ENCODE measurements at places on chromosomes 3 and 15.

DNA sequence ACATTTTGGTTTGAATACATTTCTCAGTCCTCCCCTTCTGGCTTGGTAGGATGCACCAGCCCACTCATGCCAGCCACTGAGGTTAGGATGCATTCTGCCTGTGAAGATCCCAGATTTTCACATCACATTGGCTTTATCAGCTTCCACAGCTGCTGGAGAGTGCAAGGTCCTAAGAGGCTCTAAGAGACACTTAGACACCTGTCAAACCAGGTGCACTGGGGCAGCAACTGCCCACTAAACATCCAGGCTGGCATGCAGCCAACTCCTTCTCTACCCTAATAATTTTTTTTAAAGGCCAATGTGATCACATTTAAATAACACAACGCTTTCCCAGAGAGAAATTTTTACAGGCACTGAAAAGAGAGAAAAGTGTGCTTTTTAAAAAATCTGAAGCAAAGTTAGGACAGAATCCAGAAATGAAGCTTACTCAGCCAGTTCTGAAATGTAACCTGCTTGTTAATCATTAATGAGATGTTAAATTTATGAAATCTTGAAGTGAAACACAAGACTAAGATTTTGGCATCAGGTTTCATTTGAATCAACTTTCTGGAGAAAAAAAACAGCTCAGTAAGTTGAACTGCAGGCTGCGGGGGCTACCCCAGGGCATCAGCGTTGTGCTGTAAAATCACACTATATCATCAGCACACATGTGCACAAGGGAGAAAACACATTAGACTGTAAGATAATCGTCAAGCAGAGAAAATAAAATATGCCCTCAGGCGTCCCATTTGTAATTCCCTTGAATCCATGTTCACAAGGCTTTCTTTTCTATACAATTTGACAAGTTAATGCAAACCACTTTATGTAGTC, 312.9 kb downstream of the ZBBX start:
- no peak for DNase-seq

DNA sequence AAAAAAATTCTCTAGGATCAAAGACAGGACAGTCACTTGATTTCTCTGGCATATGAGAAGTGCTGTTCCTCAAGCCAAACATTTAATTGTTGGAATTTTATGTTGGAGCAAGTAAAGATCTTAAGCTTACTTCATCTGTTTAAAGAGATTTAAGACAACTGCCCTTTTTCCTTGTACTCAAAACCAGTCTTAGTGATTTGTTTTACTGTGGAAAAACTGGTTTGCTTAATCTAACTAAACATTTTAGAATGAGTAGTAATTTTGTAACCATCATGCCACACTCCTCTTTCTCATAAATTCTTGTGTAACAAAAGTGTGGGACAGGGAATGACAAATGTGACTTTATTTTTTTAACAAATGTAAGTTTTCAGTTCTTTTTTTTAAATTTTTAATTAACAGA, 18.4 kb downstream of the PRKCI start:
- no peak for DNase-seq

DNA sequence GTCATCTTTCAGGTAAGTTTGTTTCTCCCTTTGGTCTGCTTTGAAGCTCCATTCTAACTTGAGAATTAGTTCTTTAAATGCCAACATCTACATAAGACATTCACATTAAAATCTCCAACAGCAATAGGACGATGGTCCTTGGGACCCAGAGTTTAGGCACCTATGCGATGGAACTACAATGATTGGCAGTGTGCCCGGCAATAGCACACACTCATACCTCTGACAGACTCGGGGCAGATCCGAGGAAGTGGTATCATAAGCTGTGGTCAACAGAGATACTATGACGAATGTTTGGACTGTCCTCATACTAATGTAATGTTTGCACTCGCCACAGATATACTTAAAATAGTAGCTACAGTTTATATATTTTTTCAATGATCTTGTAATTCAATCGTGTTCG, 34.2 kb upstream of the NR2F2 start:
- no peak for DNase-seq

- DNase-seq = no peak
These were observed 105.5 kb upstream of the WNT5A start for GRCh38 chr3:55592572-55592971.

DNA sequence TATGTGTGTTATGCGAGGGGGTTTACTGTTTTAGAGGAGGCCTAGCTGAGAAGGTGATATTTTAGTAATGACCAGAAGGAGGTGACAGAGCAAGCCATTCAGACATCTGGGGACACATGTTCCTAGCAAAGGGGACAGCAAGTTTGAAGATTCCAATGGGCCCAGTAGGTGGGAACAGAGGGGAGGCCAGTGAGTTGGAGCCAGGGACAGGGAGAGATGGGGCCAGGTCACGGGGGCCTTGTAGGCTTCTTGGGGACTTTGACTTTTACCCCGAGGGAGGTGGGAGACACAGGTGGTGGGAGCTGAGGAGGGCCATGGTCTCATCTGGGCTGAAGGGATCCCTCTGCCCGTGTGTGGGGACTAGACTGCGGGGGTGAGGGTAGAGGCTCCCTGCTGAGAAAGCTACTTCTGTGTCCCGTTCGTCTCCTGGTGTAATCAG, 72.5 kb downstream of the MGLL start:
- no peak for DNase-seq

DNA sequence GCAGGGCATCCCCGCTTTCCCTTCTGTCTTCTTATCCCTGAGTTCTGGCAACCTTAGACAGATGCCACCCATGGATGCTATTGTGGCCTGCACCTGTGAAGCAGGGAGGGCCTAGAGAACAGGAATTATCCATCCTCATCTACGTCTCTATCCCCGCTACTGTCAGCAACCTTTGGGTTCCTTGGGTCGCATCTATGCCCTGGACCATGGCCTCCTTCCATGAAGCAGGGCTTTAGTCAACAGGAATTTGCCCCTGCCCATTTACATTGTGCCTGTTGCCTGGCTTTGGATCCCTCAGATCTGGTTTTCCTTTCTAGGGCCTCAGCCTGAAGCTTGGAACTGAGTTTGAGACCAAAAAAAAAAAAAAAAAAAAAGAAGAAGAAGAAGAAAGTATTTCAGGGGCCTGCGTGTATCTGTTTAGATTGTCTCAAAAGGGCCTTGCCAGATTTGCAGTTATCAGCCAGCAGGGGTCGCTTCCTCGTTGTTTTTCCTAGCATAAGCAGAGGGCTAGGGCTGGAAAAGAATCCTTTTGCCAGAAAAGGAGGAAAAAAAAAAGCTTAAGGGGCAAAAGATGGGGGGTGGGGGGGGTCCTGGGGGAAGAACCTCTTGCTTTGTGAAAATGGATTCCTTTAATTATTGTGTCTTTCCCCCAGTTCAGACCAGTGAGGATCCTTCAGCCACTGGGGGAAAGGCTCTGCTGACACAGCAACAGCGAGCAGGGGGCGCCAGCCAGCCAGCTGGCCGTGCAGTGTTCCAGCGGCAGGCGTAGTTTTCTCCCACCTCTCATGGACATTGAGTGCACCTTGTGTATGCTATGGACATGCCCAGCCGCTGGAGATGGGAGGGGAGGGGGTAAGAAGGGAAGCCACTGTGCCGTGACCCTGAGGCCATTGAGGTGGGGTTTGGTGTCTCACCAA, 65.7 kb upstream of the ALDH1L1 start:
- DNase-seq = no peak

GRCh38 chr3:160675566-160676124, 1.3 kb upstream of the ARL14 start:
- DNase-seq = no peak

Measured in glomerular endothelial cell (primary cell).